ENCODE measurements at places on chromosomes 6 and 20.

DNA sequence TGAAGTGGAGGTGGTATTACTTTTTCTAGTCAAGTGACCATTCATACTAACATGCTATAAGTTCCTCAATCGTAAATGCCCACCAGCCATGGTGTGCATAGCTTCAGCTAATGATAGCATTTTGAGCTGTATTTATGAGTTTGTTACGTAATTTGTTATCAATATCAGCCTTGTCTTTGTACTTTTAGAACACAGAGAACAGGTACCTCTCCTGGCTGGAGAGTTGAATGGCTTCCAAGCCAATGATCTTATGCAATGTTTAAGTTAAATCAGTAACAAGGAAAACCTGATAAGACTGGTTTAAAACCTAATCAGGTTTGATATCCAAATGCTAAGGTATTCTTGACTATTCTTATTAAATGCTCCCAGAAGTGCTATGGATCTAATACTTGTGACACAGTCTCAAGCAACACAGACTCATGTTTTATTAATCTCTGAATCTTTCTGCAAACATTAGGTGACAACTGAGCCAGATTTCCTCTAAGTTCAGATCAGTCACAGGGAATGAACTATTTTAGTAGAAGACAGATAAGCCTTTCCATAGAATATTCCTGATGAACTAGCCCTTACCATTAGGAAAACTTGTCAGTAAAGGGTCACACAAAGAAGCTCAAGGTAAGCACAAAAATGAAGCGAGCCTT is 154.8 kb downstream of the PTPRK start:
- no peak for DNase-seq

- no peak for DNase-seq
Observed at GRCh38 chr6:143058987-143059386, 1.7 kb upstream of the AIG1 start.

DNA sequence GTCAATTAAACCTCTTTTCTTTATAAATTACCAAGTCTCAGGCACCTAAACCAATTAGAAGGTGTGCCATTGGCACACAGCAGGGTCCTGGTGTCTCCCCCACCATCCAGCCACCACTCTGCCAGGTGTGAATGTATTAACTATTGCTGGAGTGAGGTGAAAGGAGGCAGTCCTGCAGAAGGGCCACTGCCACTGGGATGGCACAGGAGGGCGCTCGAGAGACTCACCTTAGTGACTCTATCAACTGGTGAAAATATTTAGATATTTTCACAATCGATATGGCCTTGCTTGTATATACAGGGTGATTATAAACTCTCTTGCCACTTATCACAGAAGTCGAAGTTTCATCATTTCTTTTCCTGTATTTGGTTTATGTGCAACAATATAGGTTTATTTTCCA is 145.6 kb upstream of the ESR1 start:
- DNase-seq: no peak

GRCh38 chr20:60057866-60058807 is 99.9 kb downstream of the CDH26 start:
- DNase-seq: no peak

DNA sequence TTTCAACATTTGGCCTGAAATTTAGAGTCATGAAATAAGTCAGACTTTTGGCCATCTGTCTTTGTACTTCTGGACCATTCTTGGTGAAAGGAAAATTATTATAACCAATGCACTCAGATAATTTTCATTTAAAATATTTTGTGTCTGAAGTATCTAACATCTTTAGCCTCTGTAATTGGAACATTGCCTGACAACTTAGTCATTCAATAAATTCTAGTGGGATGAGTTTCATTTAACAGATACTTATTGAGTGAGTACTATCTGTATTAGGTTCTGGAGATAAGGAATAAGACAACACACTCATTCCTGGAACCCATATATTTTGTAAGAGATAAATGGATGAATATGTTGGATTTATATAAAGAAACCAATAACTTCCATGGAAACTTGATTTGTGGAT is 536.0 kb downstream of the BCKDHB start:
- no peak for DNase-seq

GRCh38 chr6:143401068-143401446 is 49.4 kb downstream of the ADAT2 start:
- no peak for DNase-seq

DNA sequence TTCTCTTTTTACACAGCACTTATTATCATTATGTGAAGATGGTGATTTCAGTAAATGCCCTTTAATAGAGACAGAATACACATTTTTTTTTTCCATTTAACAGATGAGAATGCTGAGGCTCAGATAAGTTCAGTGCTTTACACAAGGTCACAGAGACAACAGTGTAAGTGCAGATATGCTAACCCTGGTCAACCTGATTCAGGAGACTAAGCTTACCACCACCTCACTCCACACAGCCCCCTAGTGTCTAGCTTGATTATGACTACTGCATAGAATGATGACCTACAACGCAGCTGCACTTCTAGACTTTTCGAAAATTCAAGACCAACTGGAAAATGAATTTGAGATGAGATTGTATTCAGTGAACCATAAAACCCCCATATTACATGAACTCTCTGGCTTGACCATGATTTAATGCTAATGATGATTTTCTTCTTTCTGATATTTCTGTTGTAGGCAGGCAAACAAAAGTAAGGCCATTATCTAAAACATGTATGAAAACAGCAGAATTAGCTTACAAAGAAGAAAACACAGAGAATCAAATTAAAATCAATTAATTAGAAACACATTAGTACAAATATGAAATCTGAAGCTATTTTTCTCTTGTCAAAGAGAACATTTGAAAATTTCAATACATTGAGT is 212.1 kb upstream of the PHACTR1 start:
- no peak for DNase-seq

- DNase-seq: no peak
Observed at GRCh38 chr6:84639396-84639795, 125.0 kb downstream of the TBX18 start.

All from stimulated activated CD8-positive, alpha-beta memory T cell treated with anti-CD3 and anti-CD28 coated beads, Interleukin-4, amount 100 ng/mL, for 4 hours (primary cell).